Right lung (tissue), 10 donors: ENCODE measurements at places on chromosomes 1 and 21. TPM values are rescaled to one million over a fixed set of nuclear protein-coding genes. Genes with fewer than 3 reads are reported as not detected.

DNA sequence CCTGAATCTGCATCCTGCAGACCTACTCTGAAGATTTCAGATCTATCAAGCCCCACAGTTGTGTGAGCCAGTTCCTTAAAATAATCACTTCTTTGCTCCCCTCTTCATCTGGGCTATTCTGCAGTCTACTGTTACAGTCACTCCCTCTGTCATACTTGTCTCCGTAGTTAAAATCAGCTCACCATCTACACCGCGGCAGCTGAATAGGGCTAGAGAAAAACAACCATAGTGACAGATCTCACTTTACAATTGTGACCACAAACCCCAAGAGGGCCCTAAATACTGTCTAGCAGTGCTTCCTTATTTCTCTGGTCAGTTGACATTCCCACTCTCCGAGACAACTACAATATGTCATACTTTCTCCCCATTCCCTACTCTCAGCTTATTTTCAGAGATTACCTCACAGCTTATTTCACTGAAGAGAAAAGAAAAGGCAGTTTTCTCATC lies 12.9 kb downstream of the DESI2 start:
- no peak for DNase-seq

- no peak for DNase-seq
Measured at GRCh38 chr1:6496890-6497214, 5.4 kb upstream of the PLEKHG5 start.

DNA sequence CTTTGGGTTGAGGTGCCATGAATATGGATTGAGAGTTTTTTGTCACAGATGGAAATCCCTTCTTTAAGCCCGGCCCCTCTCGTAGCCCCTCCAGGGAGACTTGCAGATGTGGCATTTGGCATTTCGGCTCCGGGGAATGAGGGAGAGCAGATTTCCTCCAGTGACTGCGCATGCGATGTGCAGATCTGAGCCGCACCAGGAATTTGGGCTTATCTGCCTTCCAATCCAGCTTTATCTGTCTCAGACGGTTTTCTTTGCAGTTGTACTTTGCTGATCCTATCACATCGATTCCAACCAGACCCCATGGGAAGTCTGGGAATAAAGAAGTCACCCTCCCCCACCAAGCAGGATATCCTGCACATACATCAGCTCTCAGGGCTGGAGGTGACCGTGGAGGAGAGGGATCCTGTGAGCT lies 11.7 kb downstream of the KIF26B start:
- DNase-seq: peak; percentile 49

SLC37A1 gene
- 9.7 TPM for polyA plus RNA-seq

DNA sequence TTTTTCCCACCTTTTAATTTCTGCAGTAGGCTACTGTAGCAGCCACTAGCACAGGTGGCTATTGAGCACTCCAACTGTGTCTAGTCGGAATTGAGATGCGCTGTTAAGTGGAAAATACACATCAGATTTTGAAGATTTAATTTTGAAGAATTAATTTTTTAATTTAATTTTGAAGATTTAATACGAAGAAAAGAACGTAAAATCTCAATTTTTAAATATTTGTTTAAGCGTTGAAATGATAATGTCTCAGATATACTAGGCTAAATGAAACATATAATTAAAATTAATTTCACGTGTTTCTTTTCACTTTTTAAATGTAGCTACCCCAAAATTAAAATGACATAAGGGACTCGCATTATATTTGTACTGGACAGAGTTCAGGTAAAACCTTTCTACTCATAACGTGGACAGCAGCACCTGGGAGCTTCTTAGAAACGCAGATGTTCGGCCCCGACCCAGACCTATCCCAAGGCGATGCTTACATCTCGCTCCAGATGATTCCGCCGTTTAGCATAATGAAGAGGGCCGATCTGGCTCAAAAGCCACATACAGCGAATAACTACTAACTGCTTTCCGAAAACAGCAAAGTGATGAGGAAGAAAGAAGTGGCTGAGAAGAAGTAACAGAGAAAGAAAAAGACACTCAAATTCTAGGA lies 717 bp downstream of the CRYZL1 start:
- no peak for DNase-seq

GNG4 gene
- 2.4 TPM for polyA plus RNA-seq

INKA2 gene
- 3.7 TPM for polyA plus RNA-seq

KRTAP11-1 gene
- polyA plus RNA-seq: not detected

DNA sequence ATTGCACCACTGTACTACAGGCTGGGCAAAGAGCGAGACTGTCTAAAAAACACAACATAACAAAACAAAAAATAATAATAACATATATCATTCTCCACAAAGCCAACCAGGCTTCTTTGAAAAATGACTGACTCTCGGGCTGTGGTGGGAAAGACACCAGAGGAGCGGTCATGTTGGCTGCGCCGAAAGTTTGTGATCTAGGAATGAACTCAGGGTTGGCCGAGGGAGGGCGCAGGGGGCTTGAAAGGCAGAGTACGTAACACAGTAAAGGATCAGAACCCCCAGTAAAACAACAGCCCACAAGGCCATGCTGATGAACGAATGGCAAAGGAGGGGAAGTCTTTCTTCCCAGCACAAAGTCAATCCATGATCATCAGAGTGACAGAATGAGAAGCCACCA lies 4.7 kb downstream of the SLC35E2B start:
- DNase-seq: no peak

IVL gene
- not detected for polyA plus RNA-seq

- DNase-seq: peak; percentile 63
Measured at GRCh38 chr21:35256468-35256988, 207.4 kb upstream of the RUNX1 start.

- no peak for DNase-seq
Measured at GRCh38 chr1:206833801-206834200, 31.6 kb upstream of the IL20 start.

DNA sequence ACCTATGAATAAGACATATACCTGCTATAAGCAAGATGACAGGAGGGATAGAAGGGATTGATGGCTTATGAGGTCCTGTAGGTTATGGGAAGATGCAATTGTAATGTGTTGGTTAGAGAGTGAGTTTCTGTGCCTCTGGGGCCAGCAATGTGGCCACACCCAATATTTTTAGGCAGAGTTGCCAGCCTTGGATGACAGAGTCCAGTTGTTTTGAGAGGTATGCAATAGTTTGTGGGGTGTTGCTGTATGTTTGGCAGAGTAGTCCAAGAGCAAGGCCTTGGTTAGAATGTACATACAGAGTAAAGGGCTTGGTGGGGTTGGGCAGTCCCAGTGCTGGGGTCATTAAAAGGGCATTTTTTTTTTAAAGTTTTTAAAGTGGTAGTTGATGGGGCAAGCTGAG lies 36.6 kb upstream of the PLA2G5 start:
- DNase-seq: no peak

IL12RB2 gene
- polyA plus RNA-seq: 0.82 TPM

DNA sequence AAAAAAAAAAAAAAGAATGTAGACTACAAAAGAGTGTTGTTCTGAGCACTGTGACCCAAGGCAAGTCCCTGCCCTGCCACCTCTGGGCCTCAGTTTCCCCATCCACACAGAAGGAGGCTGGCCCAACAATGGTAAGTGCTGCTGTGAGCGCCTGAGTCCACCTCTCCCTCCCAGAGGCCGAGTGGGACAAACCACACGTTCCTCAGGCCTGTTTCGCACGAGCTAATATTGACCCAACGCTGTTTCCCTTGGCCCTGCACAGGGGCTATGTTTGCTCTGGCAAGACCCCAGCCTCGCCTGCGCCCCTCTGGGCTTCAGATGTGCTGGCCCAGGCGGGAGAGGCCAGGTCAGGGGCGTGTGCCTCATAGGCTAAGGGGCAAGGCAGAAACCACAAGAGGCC lies 12.6 kb upstream of the LAPTM5 start:
- no peak for DNase-seq

DNA sequence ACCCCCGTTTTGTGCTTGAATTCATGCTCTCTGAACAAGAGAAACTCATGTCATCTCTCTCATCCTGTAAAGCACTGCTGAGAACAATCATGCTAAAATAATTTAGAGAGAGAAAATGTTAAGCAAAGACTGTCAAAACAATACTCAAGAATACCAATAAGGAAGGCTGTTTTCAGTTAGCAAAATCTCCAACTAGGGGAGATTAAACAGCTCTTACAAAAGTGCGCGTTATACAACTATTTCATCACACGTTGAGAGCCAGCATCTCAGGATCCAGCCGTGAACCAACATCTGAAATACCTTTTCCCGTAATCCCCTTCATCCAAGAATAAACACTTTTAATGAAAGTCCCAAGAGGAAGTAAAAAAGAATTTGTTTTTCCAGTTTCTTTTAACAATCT lies 44.1 kb upstream of the KCNJ15 start:
- no peak for DNase-seq

DNA sequence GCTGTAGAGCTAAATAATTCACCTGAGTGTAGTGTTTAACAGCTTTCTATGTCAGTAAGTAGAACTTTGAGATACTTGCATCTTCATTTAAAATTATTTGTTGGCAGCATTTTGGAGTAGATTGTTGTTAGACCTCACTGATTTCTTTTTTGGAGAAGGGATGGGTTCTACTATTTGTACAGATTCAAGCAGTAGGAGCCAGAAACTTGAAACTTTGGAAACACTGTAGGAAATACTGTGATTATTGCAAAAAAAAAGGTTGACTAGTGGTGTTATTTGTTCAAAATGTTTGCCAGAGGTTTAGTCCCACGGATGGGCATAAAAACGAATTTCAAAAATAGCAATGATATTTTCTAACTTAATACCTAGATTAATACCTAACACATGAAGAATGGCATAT lies 102.7 kb downstream of the ATF6 start:
- no peak for DNase-seq

CD53 gene
- polyA plus RNA-seq: 10.3 TPM

GRCh38 chr1:164855716-164856329 lies 296.8 kb downstream of the PBX1 start:
- DNase-seq: no peak

DNA sequence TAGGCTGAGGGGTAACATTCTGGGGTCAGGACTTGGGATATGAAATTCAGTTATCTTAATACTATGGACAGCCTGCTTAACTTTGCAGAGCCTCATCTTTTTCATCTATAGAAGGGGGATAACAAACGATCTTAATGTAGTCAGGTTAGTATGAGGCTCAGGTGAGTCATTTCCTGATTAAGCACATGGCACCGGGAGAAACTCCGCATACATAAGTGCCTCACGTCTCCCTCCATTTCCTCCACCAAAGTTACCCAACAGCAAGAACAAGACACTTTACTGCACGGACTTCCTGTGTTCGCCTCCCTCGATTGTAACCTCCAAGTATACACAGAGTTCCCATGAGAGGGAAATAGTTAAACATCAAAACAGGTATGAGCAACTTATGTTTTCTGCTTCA lies 112.7 kb upstream of the COA6 start:
- no peak for DNase-seq

GRCh38 chr1:117527566-117528102 lies 78.2 kb upstream of the TENT5C start:
- no peak for DNase-seq

PGLYRP3 gene
- not detected for polyA plus RNA-seq

DNA sequence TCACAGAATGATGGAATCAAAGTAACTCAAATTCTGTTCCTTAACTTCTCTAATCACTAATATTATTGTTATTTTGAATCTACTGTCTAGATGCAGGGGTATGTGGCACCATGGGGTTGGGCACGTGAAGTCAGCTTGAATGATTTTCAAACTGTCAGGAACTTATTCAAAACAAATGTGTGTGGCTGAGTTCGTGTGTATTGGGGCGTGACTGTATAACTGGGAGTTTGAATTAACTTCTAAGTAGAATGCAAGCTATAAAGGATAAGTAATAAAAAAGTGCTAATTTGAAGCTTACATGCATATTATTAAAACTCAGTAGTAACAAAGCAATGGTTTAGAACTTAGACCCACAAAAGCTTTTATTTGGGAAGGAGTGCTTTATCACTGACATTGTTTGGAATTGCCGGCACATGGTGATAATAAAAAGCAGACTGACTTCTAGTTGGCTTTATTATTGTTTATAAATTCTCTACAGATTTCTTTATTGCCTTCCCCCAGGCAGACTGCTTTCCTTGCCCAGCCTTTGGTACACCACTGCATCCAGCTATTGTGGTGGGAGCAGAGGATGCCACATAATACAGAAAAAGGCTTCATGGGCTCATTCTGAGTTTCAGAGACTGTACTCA lies 84.3 kb downstream of the TENT5C start:
- DNase-seq: no peak

S100B gene
- 1.8 TPM for polyA plus RNA-seq

DNA sequence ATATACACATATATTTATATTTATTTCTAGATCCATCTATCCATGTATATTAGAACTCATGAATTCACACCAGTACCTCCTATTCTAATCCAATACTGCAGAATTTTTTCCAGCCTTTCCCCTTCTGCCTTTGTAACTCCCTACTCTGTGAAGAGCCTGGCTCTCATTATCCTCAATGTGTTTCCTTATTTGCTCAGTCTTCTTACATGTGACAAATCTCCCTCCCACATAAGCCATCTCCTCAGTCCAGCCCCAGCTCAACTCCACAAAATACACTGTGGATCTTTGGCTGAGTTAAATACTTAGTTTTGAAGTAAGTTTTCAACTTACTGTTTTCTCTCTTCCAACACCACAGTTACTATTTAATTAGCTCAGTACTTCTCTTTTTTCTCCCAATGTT lies 45.7 kb downstream of the ATP5PO start:
- DNase-seq: no peak

DNA sequence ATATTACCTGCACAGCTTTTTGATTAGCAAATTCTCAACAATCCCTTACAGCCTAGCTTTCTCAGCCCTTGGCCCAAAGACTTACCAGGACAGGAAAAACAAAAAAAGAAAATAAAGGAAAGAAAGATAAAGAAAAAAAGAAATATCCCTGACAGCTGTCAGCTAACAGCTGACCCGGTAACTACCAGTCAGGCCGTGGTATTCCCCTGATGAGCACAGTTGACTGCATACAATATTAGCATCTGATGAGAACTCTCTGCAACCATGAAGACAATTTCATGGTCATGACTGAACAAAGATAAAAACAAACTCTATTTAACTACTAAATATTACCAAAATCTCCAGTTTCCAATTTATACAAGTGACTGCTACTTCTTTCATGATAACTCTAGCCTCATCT lies 798.8 kb downstream of the PLA2G4A start:
- no peak for DNase-seq

DNA sequence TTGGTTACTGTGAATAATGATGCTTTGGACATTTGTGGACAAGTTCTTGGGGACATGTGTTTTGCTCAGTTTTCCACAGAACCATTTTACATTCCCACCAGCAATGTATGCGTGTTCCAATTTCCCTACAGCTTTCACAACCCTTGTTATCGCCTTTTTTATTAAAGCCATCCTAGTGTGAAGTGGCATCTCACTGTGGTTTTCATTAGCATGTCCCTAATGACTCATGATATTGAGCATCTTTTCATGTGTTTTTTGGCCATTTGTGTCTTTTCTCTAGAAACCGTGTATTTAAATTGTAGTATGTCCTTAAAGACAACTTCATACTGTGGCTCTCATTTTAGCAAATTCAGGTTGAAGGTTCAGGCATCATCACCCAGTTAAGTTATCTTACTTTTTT lies 132.1 kb downstream of the TGFBR3 start:
- DNase-seq: no peak

GRCh38 chr1:8370905-8371315 lies 53.0 kb downstream of the SLC45A1 start:
- no peak for DNase-seq
